ENCODE measurements at places on chromosomes 1 and 21. TPM values are rescaled to one million over a fixed set of nuclear protein-coding genes. Genes with fewer than 3 reads are reported as not detected.

Gene NR1I3
- 0.53 TPM for total RNA-seq

Gene NUDT4B
- not detected for total RNA-seq

Gene PPIAL4G
- total RNA-seq, result not detected

Gene CCDC185
- not detected for total RNA-seq

Gene CFAP57
- not detected for total RNA-seq

Gene PFDN2
- total RNA-seq, result 38.2 TPM

Gene PLD5
- total RNA-seq, result not detected

Gene TFF1
- 208 TPM for total RNA-seq

Gene DNAJC6
- 2.7 TPM for total RNA-seq

Gene DCST1
- total RNA-seq, result not detected

Gene DISP3
- 0.18 TPM for total RNA-seq

Gene CHODL
- total RNA-seq, result 0.46 TPM

Gene AUNIP
- total RNA-seq, result 0.98 TPM

Gene COL6A1
- total RNA-seq, result 111 TPM

Gene ERICH3
- total RNA-seq, result 0.11 TPM

Gene IQCC
- total RNA-seq, result 1.3 TPM

Gene CD244
- 0.37 TPM for total RNA-seq

Gene CSF3R
- 2.5 TPM for total RNA-seq

Gene PTCH2
- 0.34 TPM for total RNA-seq

Gene ITGB2
- 6.8 TPM for total RNA-seq

Gene NID1
- total RNA-seq, result 24.6 TPM

Gene CD52
- 12.9 TPM for total RNA-seq

Gene FCGR3B
- total RNA-seq, result 0.58 TPM

Gene GJC2
- total RNA-seq, result 0.49 TPM

Gene TSPAN1
- 1,260 TPM for total RNA-seq

Gene KIF14
- total RNA-seq, result 2.0 TPM

Gene PRELP
- total RNA-seq, result 19.7 TPM

Gene MEGF6
- 8.2 TPM for total RNA-seq

Gene ROR1
- total RNA-seq, result 7.1 TPM

Gene FALEC
- total RNA-seq, result not detected

Gene MYCL
- total RNA-seq, result 15.4 TPM

Gene PTGER3
- 2.7 TPM for total RNA-seq

Gene SRSF11
- total RNA-seq, result 102 TPM

Gene NPHS2
- 0.20 TPM for total RNA-seq

Gene LRRC7
- 1.0 TPM for total RNA-seq

Gene HSD3B2
- 3.2 TPM for total RNA-seq

Gene TNFRSF8
- 0.25 TPM for total RNA-seq

Gene TEDDM1
- not detected for total RNA-seq

Gene TCHHL1
- not detected for total RNA-seq

Gene FCRL3
- total RNA-seq, result 0.27 TPM

Gene TCHH
- total RNA-seq, result 0.06 TPM

Gene CHI3L1
- total RNA-seq, result 3.0 TPM

Gene CHIA
- not detected for total RNA-seq

Gene LYST
- total RNA-seq, result 31.1 TPM

Gene MR1
- 7.5 TPM for total RNA-seq

Gene EMC1
- 33.2 TPM for total RNA-seq

Gene ZNF684
- 8.3 TPM for total RNA-seq

Gene NCF2
- total RNA-seq, result 3.1 TPM

Gene CELA2B
- not detected for total RNA-seq
